Neural progenitor cell (in vitro differentiated cells): ENCODE measurements at places on chromosomes 4 and X. TPM values are rescaled to one million over a fixed set of nuclear protein-coding genes. Genes with fewer than 3 reads are reported as not detected.

The ZNF185 gene
- total RNA-seq: 14.0 and 14.8 TPM in 2 replicates

GRCh38 chr4:1895971-1896657 is 24.9 kb downstream of the NSD2 start:
- H3K4me1 ChIP-seq: peaks cover 5% of the 10 kb centered on the region
- no peak overlapping the region for H3K27ac ChIP-seq
- H3K27me3 ChIP-seq: no peaks in the 10 kb centered on the region
- no peaks in the 10 kb centered on the region for H3K36me3 ChIP-seq
- DNase-seq: no peak

- peaks cover 5% of the 10 kb centered on the region for H3K36me3 ChIP-seq
- no peaks in the 10 kb centered on the region for H3K27me3 ChIP-seq
- no peak overlapping the region for H3K4me3 ChIP-seq
- peak overlapping the region; percentile 65 for H3K27ac ChIP-seq
- peaks cover 12% of the 10 kb centered on the region for H3K4me1 ChIP-seq
Measured at GRCh38 chr4:55884093-55884850, 30.8 kb downstream of the EXOC1 start.

The NEXMIF gene
- 1.1 and 2.8 TPM in 2 replicates for total RNA-seq

GRCh38 chr4:179762840-179763239 is 2320.6 kb upstream of the AGA start:
- H3K36me3 ChIP-seq: no peaks in the 10 kb centered on the region
- no peak overlapping the region for H3K27ac ChIP-seq
- no peaks in the 10 kb centered on the region for H3K4me1 ChIP-seq
- H3K4me3 ChIP-seq: no peak overlapping the region

The NSG1 gene
- total RNA-seq: 17.9 and 41.6 TPM in 2 replicates

DNA sequence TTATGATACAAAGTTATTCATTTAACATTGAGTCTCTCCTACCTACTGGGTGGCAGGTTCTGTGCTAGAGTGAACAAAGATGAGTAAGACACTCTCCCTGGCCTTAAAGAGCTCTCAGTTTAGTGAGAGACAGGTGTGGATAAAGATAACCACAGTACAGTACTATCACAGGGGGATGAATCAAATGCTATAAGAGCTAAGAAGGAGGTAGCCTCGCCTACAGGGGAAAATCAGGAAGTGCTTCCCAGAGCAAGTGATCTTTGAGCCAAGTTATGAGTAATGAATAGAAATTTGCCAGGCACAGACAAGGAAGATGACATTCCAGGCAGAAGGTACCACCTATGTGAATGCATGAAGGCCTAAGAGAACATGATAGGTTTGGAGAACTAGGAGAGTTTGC is 3.4 kb upstream of the IGBP1 start:
- peaks cover 4% of the 10 kb centered on the region for H3K4me1 ChIP-seq
- no peak overlapping the region for H3K4me3 ChIP-seq
- H3K27ac ChIP-seq: no peak overlapping the region

The FHL1 gene
- 62.1 and 67.6 TPM in 2 replicates for total RNA-seq

The RBMX gene
- 1,172 and 1,287 TPM in 2 replicates for total RNA-seq

- DNase-seq: no peak
- no peak overlapping the region for H3K4me3 ChIP-seq
- no peaks in the 10 kb centered on the region for H3K27me3 ChIP-seq
- peak overlapping the region; percentile 72 for H3K27ac ChIP-seq
- H3K4me1 ChIP-seq: peaks cover 24% of the 10 kb centered on the region
- H3K36me3 ChIP-seq: peaks cover 19% of the 10 kb centered on the region
Measured at GRCh38 chr4:186628058-186628711, 72.8 kb upstream of the MTNR1A start.

The PABPC1L2A gene
- 0.77 TPM in 1 of 2 replicates, not detected in the other for total RNA-seq

The MAGEA2 gene
- total RNA-seq: not detected in 2 replicates

DNA sequence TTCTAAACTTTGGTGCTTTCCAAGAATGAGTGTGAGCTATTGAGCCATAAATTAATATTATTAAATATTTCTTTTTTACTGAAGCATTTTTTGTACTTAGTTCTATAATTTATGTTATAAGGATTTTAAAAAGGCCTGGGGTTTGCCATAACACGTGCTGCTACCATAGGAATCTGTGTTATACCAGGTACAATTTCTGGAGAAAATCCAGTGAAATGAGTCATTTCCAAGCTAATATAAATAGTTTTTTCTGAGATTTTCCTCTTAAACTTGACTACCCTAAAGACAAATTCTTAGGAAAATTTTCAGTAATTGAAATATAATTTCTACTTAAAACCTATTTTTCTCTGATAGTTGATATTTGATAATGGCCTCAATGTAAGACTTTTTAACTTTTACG is 130.8 kb downstream of the TLL1 start:
- no peaks in the 10 kb centered on the region for H3K4me1 ChIP-seq
- no peaks in the 10 kb centered on the region for H3K27me3 ChIP-seq
- H3K36me3 ChIP-seq: no peaks in the 10 kb centered on the region
- DNase-seq: no peak
- H3K27ac ChIP-seq: no peak overlapping the region

The TNMD gene
- total RNA-seq: not detected in 2 replicates

The NLGN3 gene
- 10.0 and 16.0 TPM in 2 replicates for total RNA-seq

DNA sequence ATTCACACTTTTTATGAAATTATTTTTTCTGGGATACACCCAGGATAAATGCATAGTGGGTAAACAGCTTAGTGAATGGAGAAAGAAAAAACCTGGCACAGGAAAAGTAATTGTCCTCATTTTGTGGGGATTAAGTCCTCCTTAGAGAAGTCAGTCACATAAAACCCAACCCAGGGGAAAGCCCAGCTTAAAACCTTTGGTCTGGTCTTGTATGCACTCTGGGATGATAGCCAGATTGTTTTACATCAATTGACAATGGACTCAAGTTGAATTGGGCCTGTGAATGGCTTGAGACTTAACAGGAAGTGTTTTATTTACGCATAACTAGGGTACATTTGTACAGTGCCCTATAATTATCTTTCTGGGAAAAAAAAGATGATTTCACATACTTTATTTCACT is 561.3 kb upstream of the GRIA3 start:
- H3K4me1 ChIP-seq: no peaks in the 10 kb centered on the region
- H3K27me3 ChIP-seq: no peaks in the 10 kb centered on the region
- peak; percentile 30 for DNase-seq
- H3K36me3 ChIP-seq: no peaks in the 10 kb centered on the region
- H3K27ac ChIP-seq: no peak overlapping the region

- no peak overlapping the region for H3K4me3 ChIP-seq
- no peak overlapping the region for H3K27ac ChIP-seq
- peaks cover 43% of the 10 kb centered on the region for H3K4me1 ChIP-seq
- H3K27me3 ChIP-seq: peaks cover 37% of the 10 kb centered on the region
- no peak for DNase-seq
Measured at GRCh38 chr4:139630126-139630495, 35.5 kb upstream of the MGST2 start.

The KIT gene
- 4.2 and 4.6 TPM in 2 replicates for total RNA-seq

GRCh38 chr4:175705407-175705806 is 106.7 kb downstream of the GPM6A start:
- H3K27me3 ChIP-seq: no peaks in the 10 kb centered on the region
- H3K27ac ChIP-seq: no peak overlapping the region
- peak; percentile 80 for DNase-seq
- H3K36me3 ChIP-seq: no peaks in the 10 kb centered on the region

The WDR44 gene
- 14.1 and 18.0 TPM in 2 replicates for total RNA-seq

The PRSS12 gene
- 1.6 and 1.9 TPM in 2 replicates for total RNA-seq

The RHOH gene
- 5.7 and 11.2 TPM in 2 replicates for total RNA-seq

DNA sequence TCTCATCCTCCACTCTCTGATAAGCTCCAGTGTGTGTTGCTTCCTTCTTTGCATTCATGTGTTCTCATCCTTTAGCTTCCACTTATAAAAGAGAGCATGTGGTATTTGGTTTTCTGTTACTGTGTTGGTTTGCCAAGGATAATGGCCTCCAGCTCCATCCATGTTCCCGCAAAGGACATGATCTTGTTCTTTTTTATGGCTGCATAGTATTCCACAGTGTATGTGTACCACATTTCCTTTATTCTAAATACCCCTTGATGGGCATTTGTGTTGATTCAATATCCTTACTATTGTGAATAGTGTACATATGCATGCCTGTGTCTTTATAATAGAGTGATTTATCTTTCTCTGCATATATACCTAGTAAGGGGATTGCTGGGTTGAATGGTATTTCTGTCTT is 155.1 kb downstream of the DCK start:
- H3K27ac ChIP-seq: no peak overlapping the region
- no peaks in the 10 kb centered on the region for H3K4me1 ChIP-seq
- H3K36me3 ChIP-seq: no peaks in the 10 kb centered on the region
- H3K4me3 ChIP-seq: no peak overlapping the region

- peaks cover 95% of the 10 kb centered on the region for H3K27me3 ChIP-seq
- no peak overlapping the region for H3K4me3 ChIP-seq
- no peak overlapping the region for H3K27ac ChIP-seq
- no peaks in the 10 kb centered on the region for H3K4me1 ChIP-seq
- no peaks in the 10 kb centered on the region for H3K36me3 ChIP-seq
- DNase-seq: no peak
Measured at GRCh38 chr4:80240976-80241375, 25.5 kb upstream of the FGF5 start.

The HSFX1 gene
- total RNA-seq: 0.06 and 0.59 TPM in 2 replicates

DNA sequence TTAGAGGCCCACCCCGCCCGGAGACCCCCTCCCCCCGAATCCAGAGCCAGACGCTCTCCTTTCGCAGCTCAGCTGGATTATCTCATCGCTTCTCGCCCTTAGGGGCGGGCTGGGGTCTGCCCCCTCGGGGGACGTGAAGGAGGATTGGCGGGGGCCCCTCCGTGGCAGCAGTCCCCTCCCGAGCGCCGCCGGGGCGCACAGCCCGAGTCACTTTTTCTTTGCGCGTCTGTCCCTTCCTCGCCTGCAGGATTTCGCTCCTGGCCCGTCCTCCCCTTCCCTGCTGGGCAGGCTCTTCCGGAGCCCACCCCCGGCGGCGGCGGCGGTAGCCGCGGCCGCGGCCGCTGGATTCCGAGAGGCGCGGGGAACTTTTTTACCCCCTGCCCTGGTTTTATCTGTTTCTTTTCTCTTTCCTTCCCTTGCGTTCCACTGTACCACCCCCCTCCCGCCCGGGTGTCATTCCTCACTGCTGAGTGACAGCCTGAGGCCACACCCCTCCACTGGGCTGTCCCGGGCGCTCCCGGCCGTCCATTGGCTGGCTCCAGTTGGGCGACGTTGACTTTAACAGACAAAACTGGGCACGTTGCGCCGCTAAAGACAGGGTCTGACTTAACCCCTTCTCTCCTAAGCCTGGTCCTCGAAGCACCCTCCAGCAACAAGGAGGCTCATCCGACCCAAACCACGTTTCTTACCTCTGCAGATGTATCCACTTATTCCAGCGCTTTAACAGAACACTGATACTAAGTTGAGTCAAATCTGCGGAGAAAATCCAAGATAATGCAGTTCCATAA is 492 bp upstream of the NKX3-2 start:
- no peaks in the 10 kb centered on the region for H3K4me1 ChIP-seq
- peak overlapping the region; percentile 67 for H3K4me3 ChIP-seq
- no peaks in the 10 kb centered on the region for H3K36me3 ChIP-seq
- DNase-seq: peak; percentile 93

- no peak overlapping the region for H3K4me3 ChIP-seq
- no peak for DNase-seq
- H3K4me1 ChIP-seq: peaks cover 10% of the 10 kb centered on the region
- H3K27me3 ChIP-seq: no peaks in the 10 kb centered on the region
- H3K27ac ChIP-seq: no peak overlapping the region
Measured at GRCh38 chr4:75698162-75698962, 25.2 kb upstream of the G3BP2 start.

The TCEAL2 gene
- total RNA-seq: 12.9 and 19.8 TPM in 2 replicates

The CHRDL1 gene
- total RNA-seq: 15.0 and 15.5 TPM in 2 replicates

The MAGEB10 gene
- total RNA-seq: not detected in 2 replicates

DNA sequence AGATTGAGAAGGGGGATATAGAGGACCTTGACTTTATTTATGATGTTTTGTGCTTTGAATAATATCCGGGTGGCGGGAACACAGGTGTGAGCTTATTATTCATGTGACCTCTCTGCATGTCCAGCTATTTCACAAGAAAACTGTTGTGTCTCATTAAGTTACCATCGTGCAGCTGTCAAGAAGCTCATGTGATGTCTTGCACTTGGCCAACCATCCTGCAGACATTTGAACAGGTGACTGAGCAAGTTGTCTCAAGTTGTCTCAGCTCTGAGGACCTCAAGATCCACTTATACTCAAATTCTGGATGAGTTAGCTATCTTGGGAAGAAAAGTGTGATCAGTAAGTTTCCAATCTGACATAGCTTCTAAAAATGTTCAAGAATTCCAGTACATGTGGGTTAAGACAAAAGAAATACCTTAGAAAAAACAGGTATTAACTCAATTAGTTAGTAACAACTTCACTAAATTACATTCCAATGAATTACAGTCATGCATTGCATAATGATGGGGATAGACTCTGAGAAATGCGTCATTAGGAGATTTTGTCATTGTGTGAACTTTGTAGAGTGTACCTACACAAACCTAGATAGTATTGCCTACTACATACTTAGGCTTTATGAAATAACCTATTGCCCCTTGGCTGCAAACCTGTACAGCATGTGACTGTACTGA is 462.2 kb downstream of the INPP4B start:
- H3K4me3 ChIP-seq: no peak overlapping the region
- DNase-seq: no peak
- H3K27ac ChIP-seq: no peak overlapping the region
- H3K27me3 ChIP-seq: no peaks in the 10 kb centered on the region

DNA sequence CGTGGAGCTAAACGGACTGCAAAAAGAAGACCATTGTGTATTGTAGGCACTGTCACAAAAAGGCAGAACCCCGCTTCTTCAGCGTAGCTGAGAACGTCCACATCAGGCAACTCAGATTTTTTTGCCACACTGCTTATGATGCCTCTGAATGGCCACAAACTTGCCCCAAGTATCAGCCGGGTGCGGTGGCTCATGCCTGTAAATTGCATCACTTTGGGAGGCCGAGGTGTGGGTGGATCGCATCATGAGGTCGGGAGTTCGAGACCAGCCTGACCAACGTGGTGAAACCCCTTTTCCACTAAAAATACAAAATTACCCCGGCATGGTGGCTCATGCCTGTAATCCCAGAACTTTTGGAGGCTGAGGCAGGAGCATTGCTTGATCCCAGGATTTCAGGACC is 14.9 kb upstream of the IL3RA start:
- no peak overlapping the region for H3K27ac ChIP-seq
- no peaks in the 10 kb centered on the region for H3K4me1 ChIP-seq
- no peak overlapping the region for H3K4me3 ChIP-seq
- H3K36me3 ChIP-seq: no peaks in the 10 kb centered on the region
- no peaks in the 10 kb centered on the region for H3K27me3 ChIP-seq

The GRPR gene
- total RNA-seq: 2.8 and 4.1 TPM in 2 replicates

DNA sequence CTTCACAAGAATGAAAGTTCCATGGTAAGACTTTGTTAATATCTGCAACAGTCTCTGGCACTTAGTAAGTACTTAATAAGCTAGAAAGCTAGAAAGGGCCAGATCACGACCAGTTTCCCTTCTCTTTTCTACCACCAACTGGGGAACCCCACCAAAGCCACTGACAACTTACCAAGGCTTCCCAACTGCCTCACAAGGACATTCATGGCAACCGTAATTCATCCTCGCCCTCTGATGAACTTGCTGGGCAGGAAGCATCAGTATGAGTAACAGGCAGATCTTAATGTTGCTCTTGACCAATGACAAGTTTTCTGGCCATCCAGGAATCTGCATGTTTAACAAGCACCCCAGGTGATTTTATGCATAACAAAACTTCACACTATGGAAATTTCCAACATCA is 23.2 kb upstream of the ZCCHC13 start:
- H3K4me3 ChIP-seq: no peak overlapping the region
- no peak overlapping the region for H3K27ac ChIP-seq
- H3K27me3 ChIP-seq: no peaks in the 10 kb centered on the region
- no peaks in the 10 kb centered on the region for H3K4me1 ChIP-seq
- peaks cover 9% of the 10 kb centered on the region for H3K36me3 ChIP-seq
- no peak for DNase-seq
